NCI-H1930 (cell line): ENCODE measurements at places on chromosomes 4 and X.

DNA sequence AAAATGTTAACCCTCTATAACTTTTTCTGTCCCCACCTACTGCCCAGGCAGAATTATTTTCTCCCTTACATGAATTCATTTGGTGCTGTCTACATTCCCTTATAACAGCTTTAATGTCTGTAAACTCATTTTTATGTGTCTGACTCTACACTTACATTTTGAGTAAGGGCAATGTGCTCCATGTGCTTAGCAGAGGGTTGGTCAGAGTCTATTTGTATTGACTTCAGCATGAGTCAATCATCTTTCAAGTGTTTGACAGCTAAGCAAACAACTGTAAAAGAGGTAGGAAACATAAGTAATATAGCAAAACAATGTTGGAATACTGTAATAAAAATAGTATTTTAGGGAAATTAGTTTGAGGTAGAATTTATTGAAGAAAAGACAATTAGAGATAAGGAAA, 6.3 kb downstream of the IL15 start:
- DNase-seq = no peak

DNA sequence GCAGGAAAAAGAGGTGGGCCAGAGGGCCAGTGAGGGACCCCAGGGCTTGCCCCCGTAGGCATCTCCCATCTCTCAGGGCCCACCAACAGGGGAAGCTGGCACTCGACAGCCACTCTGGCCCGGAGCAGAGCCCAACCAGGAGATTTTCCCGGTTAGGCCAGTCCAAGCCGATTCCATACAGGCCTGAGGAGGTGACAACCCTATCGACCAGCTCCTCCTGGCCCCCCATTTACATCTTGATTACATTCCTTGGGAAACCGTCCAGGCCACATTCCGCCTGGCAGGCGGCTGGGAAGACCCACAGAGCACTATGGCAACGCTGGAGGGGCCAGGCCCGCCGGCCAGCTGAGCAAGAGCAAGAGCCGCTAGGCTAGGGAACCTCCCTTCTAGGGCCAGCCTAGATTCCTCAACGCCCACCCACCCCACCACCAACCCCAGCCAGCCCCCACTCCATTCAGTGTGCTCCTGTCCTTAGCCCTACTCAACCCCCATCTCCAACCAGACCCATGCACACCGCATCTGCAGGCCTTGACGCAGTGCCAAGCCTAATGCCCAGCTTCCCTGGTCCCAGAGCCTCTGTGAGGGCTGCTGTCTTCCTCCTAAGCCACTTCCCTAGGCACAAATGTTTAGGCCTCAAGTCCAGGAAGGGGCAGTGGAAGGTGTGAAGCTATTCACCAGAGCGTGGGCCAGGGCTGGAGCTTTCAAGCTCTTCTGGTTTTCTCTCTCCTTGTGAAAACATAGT, 161.2 kb downstream of the EFNB1 start:
- DNase-seq = no peak

DNA sequence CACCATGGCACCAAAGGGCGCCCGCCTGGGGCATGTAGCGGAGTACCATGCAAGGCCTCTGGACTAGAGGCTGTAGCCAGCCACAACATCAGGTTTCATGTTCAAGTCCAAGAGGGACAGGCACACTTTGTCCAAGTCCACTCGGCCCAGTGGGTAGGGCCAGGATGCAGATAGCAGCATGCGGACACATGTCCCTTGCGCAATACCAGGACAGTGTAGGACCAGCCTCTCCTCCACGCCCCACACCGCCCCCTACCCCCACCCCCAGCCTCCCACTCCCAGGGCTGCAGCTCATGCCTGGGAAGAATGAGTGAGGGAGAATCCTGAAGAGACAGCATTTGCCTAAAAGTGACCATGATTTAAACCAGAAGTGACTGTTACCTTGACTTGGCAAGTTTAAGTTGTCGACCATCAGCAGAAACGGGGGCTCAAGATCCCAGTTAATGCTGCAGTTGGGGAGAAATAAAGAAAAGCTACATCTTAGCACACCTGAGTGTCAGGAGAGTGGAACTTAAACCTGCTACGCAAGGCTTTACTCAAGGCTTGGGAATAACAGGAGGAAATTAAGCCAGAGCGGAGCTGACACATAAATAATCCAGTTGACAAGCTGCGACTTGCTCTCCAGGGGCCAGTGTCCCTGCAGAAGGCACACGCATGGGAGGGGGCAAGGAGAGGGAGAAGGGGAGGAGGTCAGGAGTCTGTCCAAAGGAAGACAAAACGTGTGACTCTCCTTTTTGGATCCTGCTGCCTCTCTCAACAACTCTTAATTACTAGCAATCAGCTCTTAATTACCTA, 221.7 kb downstream of the BCOR start:
- DNase-seq = no peak

DNA sequence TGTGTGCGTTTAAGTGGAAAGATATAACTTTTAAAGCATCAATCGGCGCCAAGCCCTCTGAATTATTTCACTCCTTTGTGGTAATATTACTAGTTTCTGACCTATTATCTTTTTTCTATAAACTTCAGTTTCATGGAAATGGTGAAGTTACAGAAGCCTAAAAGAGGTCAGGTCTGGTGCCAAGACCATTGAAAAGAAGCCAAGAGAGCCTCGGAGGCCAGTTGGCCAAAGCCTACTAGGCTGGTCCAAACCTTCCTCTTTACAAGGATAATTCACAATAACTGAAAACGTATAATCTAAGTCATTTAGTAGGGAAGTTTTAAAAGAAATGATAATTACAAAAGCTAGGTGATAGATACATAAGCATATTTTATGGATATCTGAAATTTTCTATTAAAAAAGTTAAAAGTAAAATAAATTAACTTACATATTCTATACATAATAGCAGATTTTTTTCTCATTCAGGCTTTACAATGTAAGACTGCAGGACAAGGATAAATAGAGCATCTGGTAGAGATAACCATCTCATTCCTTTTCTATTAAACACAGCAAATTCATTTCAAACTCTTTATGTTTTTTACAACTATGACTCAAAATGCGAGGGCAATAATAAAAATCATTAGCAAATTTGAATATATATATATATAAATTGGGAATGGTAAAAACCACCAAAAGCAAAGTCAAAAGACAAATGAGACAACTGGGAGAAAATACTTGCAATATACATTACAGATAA, 49.2 kb downstream of the WDFY3 start:
- no peak for DNase-seq

DNA sequence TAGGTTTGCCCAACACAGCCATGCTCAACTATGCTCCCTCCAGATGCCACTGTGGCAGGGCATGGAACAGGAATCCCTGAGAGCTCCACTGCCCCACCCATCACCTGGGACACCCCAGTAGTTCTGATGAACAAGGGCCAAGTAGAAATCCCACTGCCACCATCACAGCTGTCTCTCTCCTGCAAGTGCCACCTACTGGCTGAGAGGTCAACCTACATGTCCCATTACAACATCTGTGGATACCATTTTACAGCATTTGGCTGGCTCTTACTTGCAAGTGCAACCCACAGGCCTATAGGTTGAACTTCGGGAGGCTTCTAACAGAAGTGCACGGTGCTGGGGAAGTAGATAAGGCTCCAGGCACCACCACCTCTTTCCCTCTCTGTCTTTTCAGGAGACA, 142.5 kb downstream of the CXXC4 start:
- no peak for DNase-seq

DNA sequence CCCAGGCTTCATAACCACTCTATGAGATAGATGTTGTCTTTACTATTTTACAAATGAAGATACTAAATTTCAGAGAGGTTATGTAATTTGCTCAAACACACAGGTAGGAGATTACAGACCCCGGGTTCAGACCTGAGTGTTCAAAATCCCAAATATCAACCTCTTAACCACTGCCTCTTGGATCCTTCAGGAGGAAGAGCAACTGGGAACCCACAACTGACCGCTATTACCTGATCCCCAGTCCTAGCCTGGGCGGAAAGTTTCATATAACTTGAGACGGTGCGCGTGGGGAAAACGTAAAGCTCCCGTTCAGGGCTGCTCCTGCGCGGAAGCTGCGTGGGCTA, 8.9 kb upstream of the PRDM8 start:
- DNase-seq = no peak

GRCh38 chrX:154607370-154607769, 11.7 kb downstream of the CTAG1B start:
- no peak for DNase-seq

DNA sequence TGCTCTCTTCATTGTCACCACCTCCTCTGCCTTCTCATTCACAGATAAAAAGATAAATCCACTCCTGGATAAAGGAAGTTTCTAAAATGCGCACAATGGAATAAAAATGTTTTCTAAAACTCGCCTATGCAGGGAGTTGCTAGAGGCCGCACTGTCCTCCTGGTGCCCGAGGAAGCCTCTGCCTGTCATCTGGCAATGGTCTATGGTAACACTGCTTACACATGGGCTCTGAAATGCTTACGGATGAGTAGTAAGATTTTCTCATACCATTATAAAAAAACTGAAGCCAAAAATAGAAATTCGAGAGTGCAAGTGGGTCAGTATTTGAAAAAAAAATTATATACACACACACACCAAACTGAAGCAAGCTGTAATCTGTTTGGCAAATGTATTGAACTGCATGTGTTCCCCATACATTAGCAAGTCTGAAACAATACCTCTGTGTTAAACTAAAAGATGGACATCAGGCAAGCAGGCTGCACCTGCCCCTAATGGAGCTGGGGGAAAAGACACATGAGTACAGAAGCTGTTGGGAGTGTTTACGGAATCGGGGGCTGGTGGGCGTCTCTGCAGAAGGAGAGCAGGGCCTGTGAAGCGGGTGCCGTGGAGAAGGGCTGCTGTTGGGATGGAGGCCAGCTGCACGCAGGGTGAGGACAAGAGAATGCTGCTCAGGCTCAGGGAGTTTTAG, 103.3 kb upstream of the FAT1 start:
- no peak for DNase-seq

- no peak for DNase-seq
Measured at GRCh38 chr4:85154591-85154990, 188.1 kb upstream of the WDFY3 start.

DNA sequence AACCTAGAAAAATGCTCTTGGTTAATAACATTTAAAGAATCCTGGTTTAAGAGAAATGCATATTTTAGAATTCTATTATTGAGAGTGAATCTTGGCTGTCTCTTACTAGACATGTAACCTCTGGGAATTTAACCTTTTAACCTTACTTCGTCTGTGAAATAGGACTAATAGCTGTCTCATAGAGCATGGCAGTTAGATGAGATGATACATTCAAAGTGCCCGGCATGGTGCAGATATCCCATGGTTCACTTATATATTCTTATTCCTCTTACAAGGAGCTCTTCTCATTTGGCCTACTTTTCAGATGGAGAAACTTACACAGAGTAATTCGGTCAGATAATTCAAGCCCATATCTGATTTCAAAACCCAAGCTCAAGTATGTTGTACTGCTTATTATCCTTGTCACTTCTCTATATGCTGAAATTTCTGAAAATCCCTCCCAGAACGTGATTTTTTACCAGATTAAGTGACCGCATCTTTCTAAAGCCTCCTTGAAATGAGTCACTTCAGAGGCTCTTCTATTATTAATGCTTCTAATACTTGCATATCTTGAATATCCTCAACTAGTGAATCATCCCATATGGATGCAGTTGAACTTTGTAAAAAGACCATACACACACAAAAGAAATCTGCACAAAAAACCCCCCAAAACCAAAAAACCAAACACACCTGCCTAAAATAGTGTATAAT, 4.9 kb downstream of the CDKN2AIP start:
- DNase-seq = no peak

- no peak for DNase-seq
Measured at GRCh38 chrX:20711366-20711765, 444.7 kb upstream of the RPS6KA3 start.

DNA sequence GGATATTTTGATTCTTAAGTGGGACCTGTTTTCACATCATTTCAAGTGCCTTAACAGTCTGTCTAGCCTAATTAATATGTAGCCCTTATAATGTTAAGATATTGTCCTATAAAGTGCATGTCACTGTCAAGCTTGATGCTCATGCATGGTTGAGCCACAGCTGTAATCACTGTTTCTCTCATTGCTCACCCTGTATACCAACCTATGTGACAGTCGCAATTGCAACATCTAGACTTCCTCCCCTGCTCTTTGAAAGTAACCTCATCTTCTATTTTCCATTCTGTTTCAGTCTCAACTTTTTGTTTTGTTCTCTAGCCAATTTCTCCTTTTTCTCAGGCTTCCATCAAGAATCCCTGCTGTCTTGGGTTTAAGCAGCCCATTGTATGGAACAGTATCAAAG, 24.4 kb upstream of the MSL3 start:
- no peak for DNase-seq

DNA sequence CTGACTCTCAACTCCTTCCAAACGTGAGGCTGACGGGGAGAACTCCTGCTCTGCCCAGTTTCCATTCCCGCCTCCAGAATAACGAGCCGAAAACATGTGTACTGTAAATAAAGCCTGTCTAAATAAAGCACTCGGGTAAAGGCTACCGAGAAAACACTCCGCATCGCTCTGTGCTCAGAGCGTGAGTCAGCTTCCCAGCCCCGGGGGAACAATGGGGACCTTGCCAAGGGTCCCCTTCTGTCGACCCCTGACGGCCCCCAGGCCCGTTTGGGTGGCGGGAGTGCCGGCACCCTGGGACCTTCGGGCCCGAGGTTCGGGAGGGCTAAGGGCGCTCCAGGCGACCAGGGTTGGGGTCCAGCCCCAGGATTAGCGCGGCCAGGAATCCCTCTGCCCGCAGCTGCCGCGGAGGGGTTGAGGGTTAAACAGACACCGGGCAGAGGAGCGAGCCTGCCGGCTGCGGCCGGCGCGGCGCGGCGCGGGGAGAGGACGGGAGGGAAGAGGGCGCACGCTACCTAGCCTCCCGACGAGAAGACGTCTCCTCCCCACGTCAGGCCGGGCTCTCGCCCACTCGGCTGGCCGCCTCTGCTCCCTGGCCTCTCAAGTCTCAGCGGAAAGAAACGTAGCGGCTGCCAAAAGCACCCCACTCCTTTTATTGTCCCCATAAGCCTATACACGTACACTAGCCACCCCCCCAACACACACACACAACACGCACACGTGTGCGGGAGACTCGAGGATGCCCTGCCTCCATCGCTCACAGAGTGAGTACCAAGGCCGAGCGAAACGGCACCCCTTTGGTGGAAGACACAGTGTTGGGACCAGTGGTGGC, 85.5 kb downstream of the BCOR start:
- DNase-seq = no peak

DNA sequence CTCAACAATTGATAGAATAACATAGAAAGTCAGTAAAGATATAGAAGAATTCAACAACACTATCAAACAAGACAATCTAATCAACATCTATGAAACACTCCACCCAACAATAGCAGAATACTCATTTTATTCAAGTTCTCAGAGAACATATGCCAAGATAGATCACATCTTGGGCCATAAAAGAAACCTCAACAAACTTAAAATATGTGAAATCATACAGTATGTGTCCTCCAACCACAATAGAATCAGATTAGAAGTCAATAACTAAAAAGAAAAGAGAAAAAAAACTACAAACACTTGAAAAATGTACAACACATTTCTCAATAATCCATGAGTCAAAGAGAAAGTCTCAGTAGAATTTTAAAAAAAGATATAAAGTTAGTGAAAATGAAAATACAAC, 78.6 kb upstream of the LDB2 start:
- no peak for DNase-seq

- DNase-seq = no peak
Measured at GRCh38 chr4:53507671-53508286, 83.5 kb downstream of the LNX1 start.
